ENCODE measurements at places on chromosomes 13 and 19.

GRCh38 chr13:65638572-65639168, 1591.5 kb downstream of the PCDH9 start:
- DNase-seq, result no peak

- DNase-seq, result no peak
Observed at GRCh38 chr19:21023901-21024300, 3.4 kb downstream of the ZNF430 start.

- DNase-seq, result no peak
Observed at GRCh38 chr19:41350735-41351338, 2.9 kb downstream of the TGFB1 start.

DNA sequence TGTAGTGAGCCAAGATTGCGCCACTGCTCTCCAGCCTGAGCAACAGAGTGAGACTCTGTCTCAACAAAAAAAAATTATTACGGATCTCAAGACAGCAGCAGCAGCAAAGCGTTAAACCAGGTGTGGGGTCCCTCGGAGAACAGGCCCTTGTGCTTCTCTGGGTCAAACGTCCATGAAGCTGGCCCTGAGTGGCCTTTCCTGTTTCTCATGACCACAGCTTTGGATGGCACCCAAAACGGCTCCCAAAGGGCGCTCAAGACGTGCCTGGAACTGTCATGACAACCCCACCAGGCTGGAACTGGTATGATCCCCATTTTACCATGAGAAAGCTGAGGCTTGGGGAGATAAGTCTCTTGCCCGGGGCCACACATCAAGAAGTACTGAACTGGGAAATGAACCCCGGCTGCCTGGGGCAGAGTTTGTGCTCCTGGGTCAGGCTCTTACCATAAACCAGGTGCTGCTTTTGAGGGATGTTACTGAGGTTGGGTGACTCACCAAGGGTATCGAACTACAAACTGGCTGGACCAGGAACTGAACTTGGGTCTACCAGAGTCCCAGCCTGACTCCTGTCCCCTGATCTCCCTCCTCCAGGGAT, 11.6 kb upstream of the SAMD1 start:
- DNase-seq, result no peak

DNA sequence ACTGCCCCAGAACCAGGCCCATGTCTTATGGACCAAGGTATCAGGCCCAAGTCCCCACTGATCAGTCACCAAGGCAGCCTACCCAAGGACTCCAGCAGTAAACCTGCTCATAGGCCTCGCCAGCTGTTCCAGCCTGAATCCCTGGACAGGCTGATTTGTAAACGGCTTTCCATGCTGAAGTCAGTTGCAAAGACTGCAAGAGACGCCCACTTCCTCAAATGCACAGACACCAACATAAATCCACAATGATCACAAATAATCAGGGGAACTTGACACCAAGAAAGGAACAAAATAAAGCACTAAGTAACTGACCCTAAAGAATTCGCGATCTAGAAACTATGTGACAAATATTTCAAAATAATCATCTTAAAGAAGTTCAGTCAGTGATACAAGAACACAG, 75.2 kb downstream of the RXFP2 start:
- DNase-seq, result no peak

GRCh38 chr13:33617055-33617454, 200.9 kb upstream of the RFC3 start:
- DNase-seq, result no peak

DNA sequence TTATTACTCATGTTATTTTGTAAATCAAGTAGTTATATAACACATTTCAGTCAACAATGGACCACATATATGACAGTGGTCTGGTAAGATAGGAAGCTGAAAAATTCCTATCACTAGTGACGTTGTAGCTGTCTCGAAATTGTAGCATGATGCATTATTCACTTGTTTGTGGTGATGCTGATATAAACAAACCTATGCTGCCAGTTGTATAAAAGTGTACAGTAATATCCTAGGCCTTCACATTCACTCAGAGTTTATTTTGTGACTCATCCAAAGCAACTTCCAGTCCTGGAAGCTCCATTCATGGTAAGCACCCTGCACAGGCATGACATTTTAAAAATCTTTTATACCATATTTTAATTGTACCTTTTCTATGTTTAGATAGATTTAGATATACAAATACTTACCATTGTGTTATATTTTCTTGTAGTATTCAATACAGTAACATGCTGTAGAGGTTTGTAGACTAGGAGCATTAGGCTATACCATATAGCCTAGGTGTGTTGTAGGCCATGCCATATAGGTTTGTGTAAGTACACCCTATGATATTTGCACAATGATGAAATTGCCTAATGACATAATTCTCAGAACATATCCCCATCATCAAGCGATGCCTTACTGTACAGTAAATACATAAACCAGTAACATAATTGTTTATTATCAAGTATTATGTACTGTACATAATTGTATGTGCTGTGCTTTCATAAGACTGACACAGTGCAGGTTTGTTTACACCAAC, 49.3 kb downstream of the IFT88 start:
- DNase-seq, result no peak

DNA sequence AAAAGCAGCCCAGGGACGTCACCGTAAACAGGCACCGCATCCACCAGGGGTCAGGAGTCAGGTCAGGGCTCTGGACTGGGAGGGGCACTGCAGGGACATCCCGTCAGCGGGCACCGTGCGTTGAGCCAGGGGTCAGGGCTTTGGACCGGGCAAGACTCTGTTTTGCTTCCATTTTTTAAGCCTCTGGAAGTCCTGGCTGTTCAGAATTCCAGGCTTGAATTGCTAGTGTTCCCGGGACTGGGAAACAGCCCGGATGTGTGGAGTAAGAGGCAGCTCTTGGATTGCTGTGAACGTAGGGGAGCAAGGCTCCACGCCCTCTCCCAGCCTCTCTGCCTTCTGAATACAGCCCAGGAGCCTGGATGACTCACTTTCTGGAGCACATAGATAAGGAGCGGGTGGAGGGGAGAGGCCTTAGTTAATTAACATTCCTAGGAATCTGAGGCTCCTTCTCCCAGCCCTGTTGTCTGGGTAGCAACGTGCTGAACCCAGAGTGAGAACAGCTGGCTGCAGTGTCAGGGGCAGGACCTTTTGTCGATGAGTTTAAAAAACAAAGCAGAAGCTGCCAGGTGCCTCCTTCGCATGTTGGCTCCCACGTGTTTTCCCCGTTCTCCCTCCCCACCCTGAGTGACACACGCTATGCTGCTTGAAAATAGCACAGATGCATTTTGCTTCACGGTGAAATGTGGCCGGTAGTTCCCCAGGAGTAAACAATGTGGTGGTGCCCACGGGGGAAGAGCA, 21.9 kb downstream of the ATP11A start:
- no peak for DNase-seq

GRCh38 chr13:50282016-50282415, 266.8 kb downstream of the KCNRG start:
- no peak for DNase-seq

GRCh38 chr19:6494438-6495036, 7.6 kb downstream of the TUBB4A start:
- DNase-seq, result no peak

DNA sequence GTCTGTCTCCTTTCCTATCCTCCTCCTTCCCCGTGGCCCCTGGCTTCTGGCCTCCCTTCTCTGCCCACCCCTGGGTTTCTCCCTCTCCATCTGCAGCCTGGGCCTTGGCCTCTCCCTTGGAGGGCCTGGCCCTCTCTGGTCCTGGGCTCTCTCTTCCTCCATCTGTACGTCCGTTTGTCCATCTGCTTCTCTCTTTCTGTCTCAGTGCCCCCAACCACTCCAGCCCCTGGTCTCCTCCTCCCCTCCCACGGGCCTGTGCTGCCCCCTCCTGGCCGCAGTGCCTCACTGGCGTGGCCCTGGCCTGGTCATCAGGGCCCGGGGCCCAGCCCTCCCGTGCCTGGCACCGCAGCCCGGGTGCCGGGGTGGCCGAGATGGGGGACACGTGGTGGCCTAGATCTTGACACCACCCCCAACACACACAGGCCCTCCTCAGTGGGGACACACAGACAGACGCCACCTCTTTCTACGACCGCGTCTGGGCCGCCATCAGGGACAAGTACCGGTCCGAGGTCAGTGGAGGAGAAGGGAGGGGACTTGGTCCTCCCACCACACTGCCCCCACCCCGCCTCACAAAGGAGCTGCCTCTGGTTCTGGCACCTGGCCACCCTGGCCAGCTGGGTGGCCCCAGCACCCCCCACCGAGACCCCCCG, 11.3 kb downstream of the PRKCSH start:
- DNase-seq, result no peak

DNA sequence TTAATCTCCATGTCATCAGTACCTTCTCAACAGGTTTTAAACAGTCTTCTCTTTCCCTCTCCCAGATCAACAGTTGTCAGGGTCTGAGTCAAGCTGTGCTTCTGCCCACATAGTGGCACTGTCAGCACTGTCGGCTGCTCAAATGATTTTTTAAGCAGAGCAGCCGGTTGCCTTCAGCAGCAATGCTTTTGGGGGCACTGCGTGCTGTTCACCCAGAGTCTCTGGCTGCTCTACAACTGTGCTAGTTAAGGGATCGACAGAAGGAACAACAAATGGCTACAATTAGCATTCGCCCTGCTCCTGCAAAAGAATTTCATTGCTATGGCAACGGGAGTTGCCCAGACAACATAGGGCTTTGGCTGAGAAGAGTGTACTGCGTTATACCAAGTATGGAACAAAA, 412.9 kb downstream of the DIAPH3 start:
- no peak for DNase-seq

- DNase-seq, result no peak
Observed at GRCh38 chr13:104530741-104531140, 1464.5 kb upstream of the SLC10A2 start.

- DNase-seq, result no peak
Observed at GRCh38 chr13:60756306-60756705, 359.3 kb downstream of the TDRD3 start.

DNA sequence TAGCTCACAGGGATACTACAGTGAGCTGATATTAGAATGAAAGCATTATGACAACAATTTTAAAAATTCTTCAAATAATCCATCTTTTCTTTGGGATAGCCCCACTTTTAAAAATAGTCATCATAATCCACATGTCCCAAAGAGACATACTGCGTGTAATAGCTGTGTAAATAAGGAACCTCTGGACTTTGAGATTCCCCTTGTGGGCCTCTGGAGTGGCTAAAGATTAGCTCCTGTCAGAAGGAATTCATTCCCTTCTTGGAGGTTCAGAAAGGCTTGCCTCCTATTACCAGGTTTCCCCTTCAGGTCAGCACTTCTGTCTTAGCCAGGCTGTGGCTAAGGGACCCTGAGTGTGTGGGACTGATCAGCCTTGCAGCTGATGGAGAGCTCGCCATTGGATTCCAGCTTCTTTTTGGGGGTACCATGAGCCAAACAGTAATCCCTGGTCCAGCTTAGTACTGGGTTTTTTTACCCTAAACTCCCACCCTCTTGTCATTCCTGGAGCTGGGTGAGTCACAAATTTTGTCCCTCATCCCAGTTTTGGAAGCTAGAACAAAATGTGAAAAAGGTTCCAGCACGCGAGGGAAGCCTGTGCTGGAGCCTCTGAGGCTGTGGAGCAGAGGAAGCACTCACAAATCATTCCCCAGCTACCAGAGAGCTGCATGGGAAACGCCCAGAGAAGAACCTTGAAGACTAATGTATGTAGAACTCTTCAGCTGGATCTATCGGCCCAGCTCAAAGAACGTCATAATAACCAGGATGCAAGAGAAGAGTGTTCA, 96.7 kb downstream of the RNASEH2B start:
- no peak for DNase-seq

GRCh38 chr13:113129921-113130750, 7.5 kb downstream of the F10 start:
- DNase-seq, result no peak

DNA sequence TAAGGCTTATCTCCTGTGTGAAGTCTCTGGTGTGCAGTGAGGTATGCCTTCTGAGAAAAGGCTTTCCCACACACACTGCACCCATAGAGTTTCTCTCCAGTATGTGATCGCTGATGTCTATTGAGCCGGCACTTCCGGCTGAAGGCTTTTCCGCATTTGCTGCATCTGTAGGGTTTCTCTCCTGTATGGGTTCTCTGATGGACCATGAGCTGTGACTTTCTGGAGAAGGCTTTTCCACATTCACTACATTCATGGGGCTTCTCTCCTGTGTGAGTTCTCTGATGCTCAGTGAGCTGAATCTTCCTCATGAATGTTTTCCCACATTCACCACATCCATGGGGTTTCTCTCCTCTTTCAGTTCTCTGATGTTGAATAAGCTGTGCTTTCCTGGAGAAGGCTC, 14.7 kb downstream of the ZNF577 start:
- no peak for DNase-seq

- no peak for DNase-seq
Observed at GRCh38 chr19:38890686-38891085, 8.7 kb downstream of the SIRT2 start.

- no peak for DNase-seq
Observed at GRCh38 chr13:47288546-47288945, 391.7 kb upstream of the HTR2A start.
